Omental fat pad (tissue), 4 donors: ENCODE measurements at places on chromosomes 3 and 15. TPM values are rescaled to one million over a fixed set of nuclear protein-coding genes. Genes with fewer than 3 reads are reported as not detected.

Gene RHCG
- total RNA-seq = 0.46 TPM

DNA sequence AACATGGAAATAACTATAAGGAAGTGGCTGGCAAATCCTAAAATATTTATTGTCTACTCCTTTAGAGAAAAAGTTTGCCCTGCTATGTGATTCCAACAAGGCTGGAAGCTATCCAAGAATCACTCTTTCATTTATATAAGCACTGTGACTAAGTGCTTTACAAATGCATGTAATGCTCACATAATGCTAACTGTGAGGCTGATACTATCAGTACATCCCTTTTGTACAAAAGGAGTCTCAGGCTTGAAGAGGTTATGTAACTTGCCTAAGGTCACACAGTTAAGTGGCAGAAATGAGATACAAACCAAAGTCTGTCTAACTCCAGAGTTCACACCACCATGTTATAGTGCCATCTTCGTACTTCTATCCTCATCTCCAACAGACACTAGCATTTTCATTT, 17.0 kb downstream of the TOPBP1 start:
- no peak for DNase-seq

DNA sequence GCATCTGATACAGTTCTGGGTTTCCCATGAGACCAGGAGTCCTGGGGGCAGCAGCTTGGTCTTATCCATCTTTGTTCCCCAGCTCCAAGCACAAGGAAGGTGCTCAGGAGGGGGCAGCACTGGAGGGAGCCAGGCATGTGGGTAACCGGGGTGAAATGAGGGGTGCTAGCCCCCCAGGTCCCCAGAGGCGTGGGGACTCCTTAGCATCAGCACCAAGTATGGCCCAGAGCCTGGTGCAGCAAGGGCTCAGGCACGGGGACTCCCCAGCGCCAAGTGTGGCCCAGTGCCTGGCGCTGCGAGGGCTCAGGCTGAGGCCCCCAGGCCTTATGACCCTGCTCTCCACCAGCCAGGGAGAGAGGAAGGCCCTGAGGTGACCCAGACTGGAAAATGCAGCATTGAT, 94.1 kb downstream of the CHSY1 start:
- DNase-seq = no peak

GRCh38 chr15:77897896-77898406, 179.6 kb downstream of the TBC1D2B start:
- DNase-seq = no peak
